ENCODE measurements at places on chromosomes 6 and 20. TPM values are rescaled to one million over a fixed set of nuclear protein-coding genes. Genes with fewer than 3 reads are reported as not detected.

DNA sequence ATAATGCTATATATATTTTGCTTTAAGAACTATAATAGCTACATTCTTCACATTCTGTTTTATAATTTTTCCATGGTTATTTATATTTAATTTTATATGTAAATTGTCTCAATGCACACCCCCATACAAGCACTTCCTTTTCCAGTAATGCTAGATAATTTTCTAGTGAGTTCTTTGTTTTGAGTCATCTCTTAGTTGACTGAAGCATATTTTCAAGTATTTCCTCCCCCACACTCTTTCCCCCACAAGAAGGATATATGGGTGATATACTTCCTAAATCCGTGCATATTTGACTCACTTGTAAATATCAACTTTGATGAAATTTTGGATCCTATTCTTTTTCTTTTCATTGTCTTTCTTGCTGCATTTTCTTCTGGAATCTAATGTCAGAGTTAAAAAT is 82.1 kb upstream of the SRSF6 start:
- no peak for DNase-seq

GRCh38 chr6:43159599-43159998 is 11.5 kb upstream of the SRF start:
- no peak for DNase-seq

GRCh38 chr6:133254552-133255228 is 13.5 kb downstream of the EYA4 start:
- no peak for DNase-seq

The BACH2 gene
- polyA plus RNA-seq, result 9.5 TPM

The GSTA2 gene
- polyA plus RNA-seq, result 0.20 TPM

The ZNF133 gene
- 24.4 TPM for polyA plus RNA-seq

The PAX1 gene
- polyA plus RNA-seq, result not detected

GRCh38 chr6:65524232-65524631 is 182.8 kb downstream of the EYS start:
- DNase-seq, result no peak

The RSPO3 gene
- polyA plus RNA-seq, result 28.8 TPM

DNA sequence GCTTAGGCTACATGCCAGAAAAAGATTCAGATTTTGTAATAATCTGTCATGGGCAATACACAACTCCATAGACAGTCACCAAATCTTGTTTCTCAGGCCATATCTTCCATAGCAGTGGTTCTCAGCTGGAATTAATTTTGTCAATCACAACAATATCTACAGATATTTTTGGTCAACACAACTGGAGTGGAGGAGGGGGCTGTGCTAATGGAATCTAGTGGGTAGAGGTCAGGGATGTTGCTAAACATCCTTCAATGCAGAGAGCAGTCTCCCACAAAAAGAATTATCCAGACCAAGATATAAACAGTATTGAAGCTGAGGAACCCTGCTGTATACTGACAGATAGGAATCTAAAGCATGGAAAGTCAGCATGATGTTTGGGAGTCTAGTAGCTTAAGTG is 174.6 kb downstream of the UBE3D start:
- DNase-seq, result no peak

DNA sequence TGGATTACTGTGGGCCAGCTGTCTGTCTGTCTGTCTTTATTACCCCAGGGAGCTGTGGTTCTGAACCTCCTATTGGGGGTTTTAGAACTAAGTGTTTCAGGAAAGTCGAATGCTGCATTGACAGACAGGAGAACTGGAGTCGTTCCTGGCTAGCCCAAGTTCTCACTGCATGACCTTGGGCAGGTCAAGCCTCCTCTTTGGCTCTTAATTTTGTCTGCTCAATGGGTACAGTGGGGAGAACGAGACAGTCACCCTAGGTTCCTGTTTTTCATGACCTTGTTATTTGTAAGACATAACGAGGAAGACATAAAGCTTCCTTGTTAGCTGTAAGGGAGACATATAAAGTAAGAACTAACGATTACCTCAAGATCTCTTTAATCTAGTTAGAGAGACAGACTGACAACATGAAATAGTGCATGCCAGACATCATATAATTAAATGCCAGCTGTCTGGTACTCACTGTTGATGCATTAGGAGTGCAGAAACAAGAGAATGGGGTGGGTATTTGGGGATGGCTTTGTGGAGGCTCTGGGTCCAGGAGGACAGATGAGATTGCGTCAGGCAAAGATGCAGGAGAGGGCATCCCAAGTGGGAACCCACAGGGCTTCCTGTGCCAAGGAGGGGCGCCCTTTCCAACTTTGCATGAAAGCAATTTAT is 3.7 kb upstream of the CCDC167 start:
- no peak for DNase-seq

DNA sequence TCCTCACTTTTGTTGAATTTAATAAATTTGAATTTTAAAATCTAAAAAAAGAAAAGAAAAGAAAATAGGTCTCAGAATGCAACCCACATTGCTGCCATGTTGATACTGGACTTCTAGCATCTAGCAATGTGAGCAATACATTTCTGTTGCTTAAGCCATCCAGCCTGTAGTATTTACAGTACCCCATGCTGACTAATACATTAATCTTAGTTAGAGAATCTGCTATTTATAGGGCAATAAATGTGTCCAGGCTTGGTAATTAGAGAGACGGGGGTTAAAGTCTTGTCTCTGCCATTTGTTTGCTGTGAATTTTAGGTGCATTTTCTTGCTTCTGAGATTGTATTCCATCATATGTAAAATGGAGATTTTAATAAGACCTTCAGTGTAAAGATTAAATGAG is 471.3 kb downstream of the DHX35 start:
- no peak for DNase-seq

The SCRT2 gene
- polyA plus RNA-seq, result 0.07 TPM

- no peak for DNase-seq
Observed at GRCh38 chr6:48825501-48826151, 637.4 kb downstream of the MMUT start.

DNA sequence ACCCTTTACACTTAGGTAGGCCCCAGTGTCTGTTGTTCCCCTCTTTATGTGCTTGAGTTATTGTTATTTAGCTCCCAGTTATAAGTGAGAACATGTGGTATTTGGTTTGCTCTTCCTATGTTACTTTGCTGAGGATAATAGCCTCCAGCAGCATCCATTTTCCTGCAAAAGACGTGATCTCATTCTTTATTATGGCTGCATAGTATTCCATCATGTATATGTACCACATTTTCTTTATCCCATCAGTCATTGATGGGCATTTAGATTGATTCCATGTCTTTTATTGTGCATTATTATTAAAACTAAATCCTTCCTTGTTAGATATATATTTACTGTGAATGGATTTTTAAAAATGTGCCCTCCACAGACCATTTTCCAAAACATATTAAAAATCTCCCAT is 1137.3 kb upstream of the ADGRB3 start:
- DNase-seq, result no peak

DNA sequence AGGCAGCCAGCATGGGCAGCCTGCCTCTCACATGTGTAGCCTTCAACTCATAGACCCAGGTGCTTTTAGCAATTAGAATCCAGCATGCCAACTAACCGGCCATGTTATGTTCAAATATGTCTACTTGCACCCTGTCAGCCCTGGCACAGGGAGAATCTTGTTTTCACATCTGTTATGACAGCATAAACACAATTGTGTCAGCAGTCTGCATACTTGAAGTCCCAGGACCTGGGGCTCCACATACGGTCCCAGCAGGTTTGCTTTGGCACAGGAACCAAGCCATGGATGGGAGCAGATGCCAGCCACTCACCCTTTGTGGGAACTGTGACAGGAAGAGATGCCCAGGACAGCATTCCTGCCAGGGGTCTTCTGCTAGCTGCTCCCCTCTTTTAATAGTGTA is 67.2 kb upstream of the SYNDIG1 start:
- DNase-seq, result no peak

The BPIFB4 gene
- not detected for polyA plus RNA-seq

Measured in left renal cortex interstitium (tissue), 4 donors.